ENCODE measurements at places on chromosomes 1 and 21.

- H3K4me1 ChIP-seq, result peaks cover 19% of the 10 kb centered on the region
- H3K27ac ChIP-seq, result peak within 1 kb of the TSS; percentile 91
- no peaks in the 10 kb centered on the region for H3K36me3 ChIP-seq
- H3K4me3 ChIP-seq, result peak within 1 kb of the TSS; percentile 50
- no peaks in the 10 kb centered on the region for H3K27me3 ChIP-seq
These were observed at the start of gene MX2 for GRCh38 chr21:41361786-41362604. Gene MX2, plus strand, starts transcription at chr21:41362027. Its CDS starts 14,880 bp downstream, at chr21:41376907.

GRCh38 chr1:88943241-88943640 is 49.2 kb downstream of the KYAT3 start:
- H3K27ac ChIP-seq, result no peak overlapping the region
- no peak for DNase-seq
- H3K27me3 ChIP-seq, result no peaks in the 10 kb centered on the region
- peaks cover 55% of the 10 kb centered on the region for H3K36me3 ChIP-seq
- no peak overlapping the region for H3K4me3 ChIP-seq
- H3K4me1 ChIP-seq, result no peaks in the 10 kb centered on the region

GRCh38 chr1:223770621-223771315 is 58.4 kb downstream of the CAPN2 start:
- H3K4me1 ChIP-seq, result peaks cover 25% of the 10 kb centered on the region
- H3K27ac ChIP-seq, result peak overlapping the region; percentile 55
- H3K36me3 ChIP-seq, result peaks cover 81% of the 10 kb centered on the region
- DNase-seq, result no peak

DNA sequence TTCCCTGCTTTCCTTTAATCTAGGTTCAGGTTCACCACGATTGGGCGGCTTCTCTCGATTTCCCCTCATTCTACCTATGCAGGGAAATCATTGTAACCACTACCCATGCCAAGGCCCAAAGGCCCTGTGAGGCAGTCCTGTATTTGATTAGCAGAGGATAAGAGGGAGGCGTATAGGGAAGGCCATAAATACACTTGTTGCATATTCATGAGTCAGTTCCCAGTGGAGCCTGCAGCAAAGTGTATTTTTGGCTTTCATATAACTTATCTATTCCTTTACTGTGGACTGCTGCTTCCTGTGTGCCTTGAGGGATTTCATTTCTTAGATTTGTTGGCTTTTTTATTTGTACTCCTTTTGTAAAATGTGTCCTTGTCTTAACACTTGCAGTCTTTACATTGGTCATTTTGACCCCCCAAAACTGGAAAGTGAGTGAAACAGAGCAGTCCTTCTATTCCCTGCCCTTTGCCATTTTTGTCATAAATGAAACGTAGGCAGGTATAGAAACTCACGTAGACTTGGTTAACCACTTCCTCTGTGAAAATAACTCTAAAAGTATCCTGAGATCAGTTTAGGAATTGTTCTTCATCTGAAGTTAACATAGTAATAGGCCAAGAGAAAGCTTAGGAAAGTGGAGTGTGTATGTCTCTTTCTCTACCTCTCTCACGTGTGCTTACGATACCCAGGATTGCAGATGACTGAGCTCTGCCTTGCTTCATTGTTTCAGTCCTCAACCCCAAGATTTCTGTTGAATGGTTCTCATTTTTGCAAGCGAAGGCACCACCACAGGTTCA is 19.6 kb upstream of the KCNQ4 start:
- H3K36me3 ChIP-seq, result peaks cover 99% of the 10 kb centered on the region
- H3K27ac ChIP-seq, result no peak overlapping the region
- no peak for DNase-seq

All from upper lobe of right lung (tissue), 1 donor.